ENCODE measurements at places on chromosomes 2 and 18.

GRCh38 chr2:23518481-23519333, 133.7 kb downstream of the KLHL29 start:
- no peak for DNase-seq

DNA sequence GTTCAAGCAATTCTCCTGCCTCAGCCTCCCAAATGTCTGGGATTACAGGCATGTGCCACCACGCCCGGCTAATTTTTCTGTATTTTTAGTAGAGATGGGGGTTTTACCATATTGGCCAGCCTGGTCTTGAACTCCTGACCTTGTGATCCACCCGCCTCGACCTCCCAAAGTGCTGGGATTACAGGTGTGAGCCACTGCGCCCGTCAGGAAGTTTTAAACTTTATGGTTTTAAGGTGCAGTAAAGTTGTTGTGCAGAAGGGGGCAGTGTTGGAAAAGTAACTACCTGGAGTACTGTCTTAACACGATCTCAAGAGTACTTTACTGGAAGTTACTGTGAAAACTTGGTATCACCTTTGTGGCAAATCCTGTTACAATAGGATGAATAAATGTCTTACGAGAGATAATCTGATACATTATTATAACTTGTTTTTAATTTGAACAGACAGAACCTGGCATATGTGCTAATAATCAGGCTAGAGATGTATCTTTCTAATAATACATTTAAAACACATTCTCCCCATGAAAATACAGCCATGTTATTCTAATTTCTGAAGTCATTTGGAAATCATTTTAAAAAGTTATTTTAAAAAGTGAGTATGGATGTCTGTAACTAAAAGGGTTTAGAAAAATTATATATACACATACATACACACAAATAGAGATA, 10.8 kb downstream of the SPDYA start:
- peak; percentile 65 for DNase-seq

GRCh38 chr2:190607657-190608357, 41.1 kb upstream of the NAB1 start:
- no peak for DNase-seq

DNA sequence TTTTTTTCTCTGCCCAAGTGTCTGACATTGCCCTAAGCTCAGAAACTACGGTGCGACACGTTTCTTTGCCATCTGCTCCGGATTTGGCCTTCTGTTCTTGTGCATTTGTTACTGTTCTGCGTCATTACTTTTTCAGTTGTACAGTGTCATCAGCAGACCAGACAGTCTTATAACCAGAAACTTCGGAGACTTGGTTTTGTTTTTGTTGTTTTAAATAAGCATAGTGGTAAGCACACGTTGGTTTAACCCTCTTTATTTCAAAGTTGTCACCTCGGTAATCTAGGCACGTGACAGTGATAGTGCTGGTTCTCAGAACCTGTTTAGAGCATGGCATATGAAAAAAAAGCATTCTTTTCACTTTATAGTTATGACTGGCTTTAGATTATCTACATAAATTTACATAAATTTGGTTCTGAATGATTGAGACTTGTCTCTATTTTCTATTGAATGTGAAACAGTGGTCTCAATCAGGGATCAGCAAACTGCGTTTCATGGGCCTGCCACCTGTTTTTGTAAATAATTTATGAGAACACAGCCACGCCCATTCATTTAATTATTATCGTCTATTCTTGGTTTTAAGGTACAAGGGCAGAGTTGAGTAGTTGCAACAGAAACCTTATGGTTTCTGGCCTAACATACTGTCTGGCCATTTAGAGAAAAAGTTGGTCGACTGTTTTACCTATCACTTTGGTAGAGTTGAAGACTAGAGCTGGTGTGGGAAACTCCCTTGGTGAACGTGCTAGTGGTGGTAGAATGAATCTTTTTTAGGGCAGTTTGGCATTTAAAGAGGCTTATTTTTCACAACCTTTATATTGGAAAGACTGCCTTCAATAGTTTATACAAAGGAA, 106.5 kb downstream of the ZNF532 start:
- DNase-seq, result no peak

DNA sequence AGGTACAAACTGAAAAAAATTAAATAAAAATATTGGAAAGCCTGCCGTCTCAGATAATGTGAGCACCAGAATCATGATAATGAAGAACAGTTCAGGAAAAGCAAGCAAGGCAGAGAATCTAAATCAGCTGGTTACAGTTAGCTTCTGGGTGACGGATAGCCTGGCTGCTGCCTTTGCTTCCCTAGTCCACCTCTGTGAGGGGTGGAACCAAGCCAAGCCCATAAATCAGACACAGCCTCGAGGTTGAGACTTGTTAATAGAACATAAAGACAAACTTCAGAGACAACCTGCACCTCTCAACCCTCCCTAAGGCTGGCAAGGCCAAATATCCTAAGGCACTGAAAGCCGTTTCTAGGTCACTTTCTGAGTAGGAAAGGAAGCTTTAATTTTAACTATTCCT, 334.7 kb upstream of the SLC39A10 start:
- no peak for DNase-seq

GRCh38 chr2:25354116-25354515, 12.4 kb upstream of the DNMT3A start:
- DNase-seq, result no peak

DNA sequence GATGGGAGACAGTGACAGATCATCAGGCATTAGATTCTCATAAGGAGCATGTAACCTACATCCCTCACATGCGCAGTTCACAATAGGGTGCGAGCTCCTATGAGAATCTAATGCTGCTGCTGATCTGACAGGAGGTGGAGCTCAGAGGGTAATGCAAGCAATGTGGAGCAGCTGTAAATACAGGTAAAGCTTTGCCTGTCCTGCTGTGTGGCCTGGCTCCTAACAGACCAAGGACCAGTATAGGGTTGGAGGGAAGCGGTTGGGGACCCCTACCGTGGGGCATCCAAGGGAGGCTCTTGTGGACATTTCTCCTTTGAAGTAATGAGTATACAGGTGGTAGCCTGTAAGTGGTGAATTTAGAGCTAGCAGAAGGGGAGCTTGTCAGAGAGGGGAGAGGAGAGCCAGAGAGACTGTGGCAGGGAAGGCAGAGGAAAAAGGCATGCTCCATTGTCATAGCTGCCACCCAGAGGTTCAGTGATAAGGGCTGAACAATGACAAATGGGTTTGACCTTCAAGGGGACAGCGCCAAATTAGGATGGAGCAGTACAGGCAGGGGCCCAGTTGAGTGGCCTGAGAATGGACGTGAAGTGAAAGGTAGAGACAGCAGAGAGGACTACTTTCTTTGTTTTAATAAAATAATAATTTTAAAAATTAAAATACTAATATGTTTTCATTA, 15.2 kb upstream of the TMBIM1 start:
- no peak for DNase-seq

- DNase-seq, result no peak
Measured at GRCh38 chr18:26515643-26516487, 32.5 kb downstream of the KCTD1 start.
